ENCODE measurements at places on chromosomes 6 and 20.

DNA sequence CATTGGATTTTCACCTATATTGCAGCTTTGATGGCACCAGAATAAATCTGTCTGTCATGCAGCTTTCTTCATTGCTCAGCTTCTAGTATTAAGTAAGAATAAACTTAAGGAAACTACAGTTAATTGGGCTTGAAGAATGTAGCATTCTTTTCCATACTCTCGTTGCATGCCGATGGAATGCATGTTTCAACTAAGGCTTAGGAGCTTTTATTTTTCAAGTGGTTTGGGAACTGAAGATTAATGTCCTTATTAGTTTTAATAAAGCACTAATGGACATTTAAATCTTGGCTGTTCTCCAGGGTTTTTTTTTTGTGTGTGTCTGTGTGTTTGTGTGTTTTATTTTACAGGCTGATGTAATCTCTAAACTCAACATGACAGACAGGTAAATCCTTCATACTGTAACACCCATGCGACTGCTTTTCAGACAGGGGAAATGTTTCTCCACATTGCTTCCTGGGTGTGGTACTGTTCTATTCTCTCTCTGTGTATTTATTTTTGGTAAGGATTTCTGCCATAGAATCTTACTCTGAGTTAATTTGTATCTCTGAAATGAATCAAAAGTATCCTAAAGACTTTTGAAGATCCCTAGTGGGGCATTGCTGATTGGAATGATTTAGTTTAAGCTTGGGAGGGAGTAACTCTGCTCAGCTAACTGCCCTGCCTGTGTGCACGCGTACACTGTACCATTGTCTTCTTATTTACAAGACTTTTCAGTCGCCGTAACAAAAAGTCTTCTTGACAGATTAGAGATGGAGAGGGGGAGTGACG is 38.0 kb downstream of the SLC9A8 start:
- DNase-seq = no peak

DNA sequence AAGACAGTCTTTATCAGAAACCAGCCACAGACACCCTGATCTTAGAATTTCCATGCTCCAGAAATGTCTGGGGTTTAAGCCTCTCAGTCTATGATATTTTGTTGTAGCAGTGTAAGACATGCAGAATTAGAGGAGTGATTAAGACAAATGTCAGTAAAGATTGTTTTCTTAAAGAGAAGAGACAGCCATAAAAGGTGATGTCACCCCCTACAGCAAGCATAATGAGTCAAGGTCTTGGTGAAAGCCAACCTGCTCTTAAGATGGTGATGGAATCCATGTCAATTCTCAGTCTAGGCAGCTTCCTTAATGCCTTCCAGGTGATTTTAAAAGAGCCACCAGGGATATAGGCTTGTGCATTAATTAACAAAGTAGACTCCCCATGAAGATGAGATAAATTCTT is 849.9 kb upstream of the EPHA7 start:
- no peak for DNase-seq

DNA sequence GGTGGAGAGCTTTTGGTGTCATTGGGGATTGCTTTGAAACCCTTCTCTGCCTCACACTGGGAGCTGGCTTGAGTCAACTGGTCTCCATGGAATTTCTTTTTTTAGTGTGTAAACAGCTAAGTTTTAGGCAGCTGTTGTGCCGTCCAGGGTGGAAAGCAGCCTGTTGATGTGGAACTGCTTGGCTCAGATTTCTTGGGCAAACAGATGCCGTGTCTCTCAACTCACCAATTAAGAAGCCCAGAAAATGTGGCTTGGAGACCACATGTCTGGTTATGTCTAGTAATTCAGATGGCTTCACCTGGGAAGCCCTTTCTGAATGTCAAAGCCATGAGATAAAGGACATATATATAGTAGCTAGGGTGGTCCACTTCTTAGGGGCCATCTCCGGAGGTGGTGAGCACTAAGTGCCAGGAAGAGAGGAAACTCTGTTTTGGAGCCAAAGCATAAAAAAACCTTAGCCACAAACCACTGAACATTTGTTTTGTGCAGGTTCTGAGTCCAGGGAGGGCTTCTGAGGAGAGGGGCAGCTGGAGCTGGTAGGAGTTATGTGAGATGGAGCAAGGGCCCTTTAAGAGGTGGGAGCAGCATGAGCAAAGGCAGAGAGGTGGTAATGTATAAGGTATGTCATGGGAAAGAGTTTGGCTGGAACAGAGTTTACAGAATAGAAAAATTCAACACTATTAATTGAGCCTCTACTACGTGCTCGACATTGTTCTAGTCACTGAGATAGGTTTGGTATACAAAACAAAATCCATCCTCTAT is 31.2 kb downstream of the SRSF3 start:
- DNase-seq = no peak

GRCh38 chr6:151409260-151409659 is 17.9 kb upstream of the ZBTB2 start:
- DNase-seq = no peak

- peak; percentile 14 for DNase-seq
Measured at GRCh38 chr6:125114248-125114858, 39.2 kb upstream of the TPD52L1 start.

DNA sequence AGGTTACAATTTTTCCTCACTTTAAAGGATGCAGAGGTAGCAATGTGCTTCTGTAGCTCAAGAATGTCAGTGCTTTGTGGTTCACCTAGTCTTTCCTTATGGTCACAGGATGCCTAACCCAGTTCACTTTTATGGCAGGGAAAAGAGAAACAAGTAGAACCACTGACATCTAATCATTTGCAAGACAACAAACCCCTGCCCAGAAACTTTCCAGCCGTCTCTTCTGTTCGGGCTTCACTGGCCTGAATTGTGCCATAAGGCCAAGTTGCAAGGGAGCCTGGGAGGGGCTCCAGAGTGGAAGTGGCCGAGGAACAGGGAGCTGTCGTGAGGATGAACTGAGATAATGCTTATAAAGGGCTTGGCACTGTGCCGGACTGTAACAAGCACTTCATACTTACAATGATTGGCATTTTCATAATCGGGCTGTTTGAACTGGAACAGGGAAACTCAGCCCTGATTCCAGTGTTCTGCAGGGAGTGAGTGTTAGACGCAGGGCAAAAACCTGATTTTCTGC is 212.6 kb downstream of the BCAS1 start:
- DNase-seq = no peak

DNA sequence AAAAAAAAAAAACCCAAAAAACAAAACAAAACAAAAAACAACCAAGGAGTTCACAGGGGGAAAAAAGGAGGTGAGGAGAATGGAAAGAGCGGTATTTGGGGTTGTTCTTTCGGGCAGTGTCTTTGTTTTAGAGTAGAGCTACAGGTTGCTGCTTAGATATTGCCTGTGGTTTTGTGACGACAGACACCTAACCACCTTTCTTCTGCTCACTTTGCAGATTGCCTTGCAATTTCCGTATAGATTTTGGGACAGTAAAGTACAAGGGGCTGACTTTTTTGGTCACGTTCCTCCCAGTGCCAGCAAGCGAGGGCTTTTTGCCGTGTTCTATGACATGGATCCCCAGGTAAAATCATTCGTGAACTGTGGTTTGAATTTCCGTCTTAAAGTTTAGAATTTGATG is 50.9 kb downstream of the DEK start:
- DNase-seq = no peak
